Midbrain (tissue), 1 donor: ENCODE measurements at places on chromosomes 16 and 17.

- no peak for DNase-seq
Measured at GRCh38 chr17:50953518-50953830, 87.3 kb upstream of the TOB1 start.

- DNase-seq = no peak
Measured at GRCh38 chr17:58586009-58586644, 71.7 kb upstream of the MTMR4 start.

- DNase-seq = no peak
Measured at GRCh38 chr17:77872199-77872598, 86.3 kb upstream of the TNRC6C start.

DNA sequence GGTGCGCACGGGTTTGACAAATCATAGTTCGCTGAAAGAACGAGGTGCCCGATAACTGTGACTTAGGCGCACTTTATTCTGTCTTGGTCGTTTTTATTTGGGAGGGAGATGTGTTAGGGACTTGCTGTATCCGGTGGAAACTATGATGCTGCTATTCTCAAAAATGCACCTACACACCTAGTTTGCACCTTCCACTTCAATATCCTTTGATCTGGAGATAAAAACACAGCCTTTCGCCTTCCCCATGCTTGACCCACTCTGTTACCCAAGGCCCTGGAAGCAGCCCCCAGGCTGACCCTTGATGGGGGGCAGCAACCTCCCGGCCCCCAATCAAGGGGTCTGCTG is 15.0 kb upstream of the FOXF1 start:
- no peak for DNase-seq

DNA sequence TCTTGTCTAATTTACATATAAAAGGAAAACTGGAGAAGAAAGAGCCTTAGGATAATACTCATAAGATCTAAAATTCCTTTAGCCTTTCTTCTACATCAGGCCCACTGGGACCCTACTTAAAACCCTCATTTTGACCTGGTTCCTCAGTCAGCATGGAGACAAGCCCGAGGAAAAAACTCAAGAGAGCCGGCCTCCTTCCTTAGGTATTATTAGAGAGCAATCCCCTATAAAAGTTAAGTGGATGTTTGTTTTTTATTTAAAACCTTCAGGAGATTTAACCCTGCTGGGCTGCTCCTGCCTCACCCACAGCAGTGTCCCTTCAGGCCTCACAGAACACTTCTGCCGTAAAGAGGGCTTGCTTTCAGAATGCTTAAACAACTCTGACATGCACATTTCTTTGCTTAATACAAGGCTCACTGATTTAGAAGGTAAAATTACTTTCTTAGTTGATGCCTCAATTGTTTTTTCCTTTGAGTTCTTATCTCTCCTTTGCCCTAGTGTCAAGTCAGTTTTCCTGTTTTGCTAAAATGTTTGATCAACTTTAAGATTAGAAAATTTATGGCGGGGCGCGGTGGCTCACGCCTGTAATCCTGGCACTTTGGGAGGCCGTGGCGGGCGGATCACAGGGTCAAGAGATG is 145.6 kb upstream of the TBX2 start:
- no peak for DNase-seq
